ENCODE measurements at places on chromosomes 1 and 21.
A peak's percentile ranks its signal among the peaks of the same experiment; 100 is the strongest.

- no peak for DNase-seq
These were observed 124.4 kb upstream of the CACYBP start for GRCh38 chr1:174875306-174875705.

DNA sequence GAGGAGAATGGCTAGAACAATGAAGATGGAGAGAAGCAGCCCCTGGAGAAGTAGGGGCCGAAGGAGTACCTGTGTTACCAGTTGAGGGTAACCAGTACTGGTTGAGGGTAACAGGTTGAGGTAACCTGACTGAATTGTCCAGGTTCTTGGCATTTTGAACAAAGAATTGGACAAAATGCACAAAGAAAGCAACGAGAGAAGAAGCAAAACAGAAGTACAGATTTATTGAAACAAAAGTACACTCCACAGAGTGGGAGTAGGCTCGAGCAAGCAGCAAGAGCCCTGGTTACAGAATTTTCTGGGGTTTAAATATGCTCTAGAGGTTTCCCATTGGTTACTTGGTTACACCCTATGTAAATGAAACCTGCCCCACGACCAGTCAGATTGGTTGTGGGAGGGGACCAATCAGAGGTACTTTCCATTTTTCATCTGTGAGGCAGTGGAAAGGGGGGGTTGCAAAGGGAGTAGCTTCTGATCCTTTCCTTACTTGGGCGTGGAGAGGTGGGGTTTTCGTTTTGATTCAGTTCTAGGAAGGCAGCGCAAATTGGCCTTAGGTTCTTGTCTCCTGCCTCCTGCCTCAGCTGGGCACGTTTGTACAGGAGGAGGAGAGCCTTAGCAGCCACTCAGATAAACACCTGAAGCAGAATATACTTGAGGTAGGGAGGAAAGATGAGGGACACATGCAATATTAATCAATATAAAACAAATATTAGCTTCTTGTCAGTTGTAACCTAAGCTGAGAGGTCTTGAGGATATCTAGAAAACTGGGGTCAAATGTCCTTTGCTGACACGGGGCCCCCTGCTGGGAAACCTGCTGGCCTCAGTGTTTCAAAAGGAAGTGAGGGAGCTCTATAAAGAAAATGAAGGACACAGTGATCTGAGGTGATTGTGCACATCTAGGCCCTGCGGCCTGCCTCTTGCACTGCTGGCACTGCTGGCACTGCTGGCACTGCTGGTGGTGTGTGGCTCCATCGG, 14.3 kb upstream of the LSM10 start:
- DNase-seq = no peak

- peak; percentile 11 for DNase-seq
These were observed at the start of gene CCDC181 for GRCh38 chr1:169427081-169427641. TSS of gene CCDC181 (minus strand) at chr1:169427474. CDS start at chr1:169424927, 2,547 bp downstream.

- DNase-seq = no peak
These were observed 33.5 kb downstream of the SLC1A7 start for GRCh38 chr1:53108646-53109580.

GRCh38 chr21:17784180-17784598, 35.0 kb downstream of the C21orf91 start:
- no peak for DNase-seq

DNA sequence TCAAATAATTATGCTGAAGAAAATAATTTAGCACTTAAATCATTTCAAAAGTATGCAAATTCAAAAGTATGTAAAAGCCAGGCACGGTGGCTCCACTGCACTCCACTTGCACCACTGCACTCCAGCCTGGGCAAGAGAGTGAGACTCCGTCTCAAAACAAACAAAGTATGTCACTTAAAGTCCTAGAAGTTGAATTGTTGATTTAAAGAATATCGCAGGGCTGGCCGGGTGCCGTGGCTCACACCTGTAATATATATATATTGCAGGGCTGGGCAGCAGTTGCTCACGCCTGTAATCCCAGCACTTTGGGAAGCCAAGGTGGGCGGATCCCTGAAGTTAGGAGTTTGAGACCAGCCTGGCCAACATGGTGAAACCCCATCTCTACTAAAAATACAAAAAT, 8.8 kb upstream of the SETDB1 start:
- DNase-seq = no peak

DNA sequence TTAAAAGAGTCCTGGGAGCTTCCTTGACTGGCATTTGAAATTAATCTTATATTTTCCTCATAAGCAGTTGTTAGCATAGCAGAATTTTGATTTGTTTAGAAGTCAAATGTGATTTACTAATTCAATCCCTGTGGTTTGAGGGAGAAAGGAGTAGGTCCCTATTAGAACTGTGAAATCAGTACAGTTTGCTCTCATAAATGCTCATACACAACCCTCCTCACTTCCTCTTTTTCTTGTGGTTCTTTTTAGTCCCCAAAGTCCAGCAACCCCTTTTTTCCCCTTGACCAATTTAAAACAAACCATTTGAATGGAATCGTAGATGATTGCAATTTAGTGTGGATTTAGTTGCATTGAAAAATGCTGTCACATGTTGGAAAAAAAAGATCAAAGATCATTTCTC, 9.2 kb upstream of the IFI44 start:
- no peak for DNase-seq

DNA sequence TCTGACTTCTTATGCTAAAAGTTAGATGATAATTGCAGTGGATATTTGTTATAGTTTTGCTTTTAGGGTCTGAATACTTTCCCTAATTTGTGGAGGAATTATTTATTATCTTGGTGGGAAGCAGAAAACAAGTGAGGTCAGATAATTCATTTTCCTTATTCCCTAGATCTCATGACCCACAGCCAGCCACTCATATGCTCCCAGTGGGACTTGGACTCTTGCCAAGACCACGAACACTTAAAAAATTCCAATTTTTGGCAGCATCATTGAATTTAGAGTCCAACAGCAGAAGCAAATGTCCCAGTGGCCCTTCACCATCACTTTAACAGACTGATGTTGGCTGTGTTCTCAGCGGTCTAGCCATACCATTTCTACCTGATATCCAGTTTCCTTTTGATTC, 204.2 kb downstream of the HMCN1 start:
- no peak for DNase-seq

- no peak for DNase-seq
These were observed 279.3 kb downstream of the SETD4 start for GRCh38 chr21:35780983-35781382.

- DNase-seq = no peak
These were observed 214.0 kb upstream of the ADGRL4 start for GRCh38 chr1:79220509-79220908.

GRCh38 chr1:53781654-53782053, 42.7 kb upstream of the GLIS1 start:
- DNase-seq = no peak

DNA sequence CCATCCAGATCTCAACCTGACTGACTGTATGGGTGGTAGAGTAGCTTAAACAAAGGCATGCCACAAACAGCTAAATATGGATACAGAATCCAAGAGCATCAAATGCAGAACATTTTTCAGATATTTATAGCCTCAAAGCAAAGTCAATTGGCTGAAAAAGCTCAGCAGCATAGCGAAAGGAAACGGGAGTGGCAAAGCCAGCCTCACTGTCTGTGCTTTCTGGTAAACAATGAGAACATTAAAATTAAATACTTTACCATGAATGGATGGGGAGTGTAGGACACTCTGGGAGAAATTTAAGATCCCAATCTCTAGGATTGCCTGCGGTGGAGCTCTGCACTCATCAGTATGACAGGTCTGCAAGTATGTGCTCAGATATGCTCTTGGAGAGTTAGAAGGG, 4.4 kb downstream of the RASAL2 start:
- no peak for DNase-seq

- no peak for DNase-seq
These were observed 1048.0 kb downstream of the PLA2G4A start for GRCh38 chr1:187876775-187877174.

DNA sequence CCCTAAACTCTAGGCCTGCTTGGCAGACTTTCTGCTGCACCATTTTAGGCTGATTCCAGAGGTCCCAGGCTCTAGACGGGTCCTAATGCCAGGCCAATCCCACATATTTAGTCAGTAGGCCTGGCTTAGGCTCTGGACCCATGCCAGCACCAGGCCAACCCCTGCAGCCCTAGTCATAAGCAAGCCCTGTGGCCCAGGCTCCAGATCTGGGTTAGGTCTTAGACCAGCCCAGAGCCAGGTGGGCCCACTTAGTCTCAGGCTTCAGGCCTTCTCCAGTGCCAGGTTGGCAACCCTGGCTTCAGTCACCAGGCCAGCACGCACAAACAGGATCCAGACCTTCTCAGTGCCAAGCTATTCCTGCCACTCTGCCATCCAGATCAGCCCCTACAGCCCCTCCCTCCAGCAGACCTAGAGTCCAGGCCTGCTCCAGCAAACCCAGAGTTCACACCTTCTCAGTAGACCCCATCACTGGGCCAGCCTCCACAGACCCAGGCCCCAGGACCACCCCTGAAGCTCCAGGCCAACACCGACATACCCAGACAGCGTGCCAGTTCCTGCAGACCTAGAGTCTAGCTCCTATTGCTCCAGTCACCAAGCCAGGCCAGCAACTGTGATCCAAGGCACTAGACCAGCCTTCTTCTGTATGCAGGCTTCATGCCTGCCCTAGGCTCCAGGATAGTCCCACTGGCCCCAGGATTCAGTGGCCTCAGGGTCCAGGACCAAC, 467.6 kb downstream of the RWDD3 start:
- no peak for DNase-seq

- DNase-seq = no peak
These were observed 72.8 kb downstream of the MORN1 start for GRCh38 chr1:2318314-2319278.

DNA sequence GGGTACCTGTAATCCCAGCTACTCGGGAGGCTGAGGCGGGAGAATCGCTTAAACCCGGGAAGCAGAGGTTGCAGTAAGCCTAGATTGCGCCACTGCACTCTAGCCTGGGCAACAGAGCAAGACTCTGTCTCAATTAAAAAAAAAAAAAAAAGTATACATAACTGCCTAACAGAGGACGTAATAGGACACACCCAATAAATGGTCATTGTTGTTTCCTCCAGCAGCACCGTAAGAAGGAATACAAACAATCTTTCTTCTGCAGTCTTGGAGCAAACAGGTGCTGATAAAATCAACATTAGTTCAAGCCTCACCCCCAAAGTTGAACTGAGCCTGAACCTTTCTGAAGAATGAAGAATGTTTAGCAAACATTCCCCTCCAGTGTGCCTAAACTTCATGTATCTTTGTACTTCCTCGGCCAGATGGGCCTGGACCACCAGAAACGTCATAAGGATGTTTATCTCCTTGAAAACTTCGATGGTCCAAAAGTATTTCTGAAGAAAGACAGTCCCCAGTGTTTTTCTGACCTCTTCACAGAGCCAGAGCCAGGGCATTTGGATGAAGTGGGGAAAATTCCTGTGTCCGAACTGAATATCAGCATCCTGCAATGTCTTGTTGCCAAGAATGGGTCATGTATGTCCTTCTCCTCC, 136.8 kb upstream of the F3 start:
- no peak for DNase-seq

GRCh38 chr1:8911416-8912309, 33.2 kb upstream of the ENO1 start:
- DNase-seq = no peak

- no peak for DNase-seq
These were observed 166.6 kb downstream of the GREM2 start for GRCh38 chr1:240445369-240445768.

- no peak for DNase-seq
These were observed 6.5 kb downstream of the AIRE start for GRCh38 chr21:44291936-44292811.

DNA sequence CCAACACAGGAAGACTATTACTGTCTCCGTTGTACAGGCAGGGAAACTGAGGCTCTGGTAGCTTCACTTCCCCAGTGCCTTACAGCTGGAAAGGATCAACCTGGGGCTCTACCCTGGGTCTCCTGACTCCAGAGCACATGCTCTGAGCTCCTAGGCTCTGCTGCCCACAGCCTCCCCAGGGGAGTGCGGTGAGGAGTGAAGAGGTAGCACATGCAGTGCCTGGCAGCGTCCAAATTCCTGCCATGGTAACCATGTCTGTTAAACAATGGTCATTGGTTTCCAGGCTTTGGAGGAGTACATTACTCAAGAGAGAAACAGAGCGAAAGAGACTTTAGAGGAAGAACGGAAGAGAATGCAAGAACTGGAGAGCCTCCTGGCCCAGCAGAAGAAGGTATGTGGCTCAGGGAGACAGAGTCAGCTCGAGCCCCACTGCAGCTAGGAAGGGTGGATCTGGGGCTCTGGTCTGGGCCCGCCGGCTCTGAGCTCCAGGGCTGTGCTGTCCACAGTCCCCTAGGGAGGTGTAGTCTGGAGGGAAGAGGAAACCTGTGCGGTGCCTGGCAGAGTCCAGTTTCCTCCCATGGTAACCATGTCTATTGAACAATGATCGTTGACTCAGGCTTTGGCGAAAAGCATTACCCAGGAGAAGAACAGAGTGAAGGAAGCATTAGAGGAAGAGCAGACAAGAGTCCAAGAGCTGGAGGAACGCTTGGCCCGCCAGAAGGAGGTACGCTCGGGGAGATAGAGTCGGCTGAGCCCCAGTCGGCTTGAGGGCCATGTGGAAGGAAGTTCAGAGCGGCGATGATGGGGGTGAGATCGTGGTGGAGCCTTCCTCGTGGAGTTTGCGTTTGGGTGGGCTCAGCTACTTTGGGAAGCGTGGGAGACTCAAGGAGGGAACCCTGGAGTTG, 64.6 kb upstream of the EFHD2 start:
- no peak for DNase-seq

DNA sequence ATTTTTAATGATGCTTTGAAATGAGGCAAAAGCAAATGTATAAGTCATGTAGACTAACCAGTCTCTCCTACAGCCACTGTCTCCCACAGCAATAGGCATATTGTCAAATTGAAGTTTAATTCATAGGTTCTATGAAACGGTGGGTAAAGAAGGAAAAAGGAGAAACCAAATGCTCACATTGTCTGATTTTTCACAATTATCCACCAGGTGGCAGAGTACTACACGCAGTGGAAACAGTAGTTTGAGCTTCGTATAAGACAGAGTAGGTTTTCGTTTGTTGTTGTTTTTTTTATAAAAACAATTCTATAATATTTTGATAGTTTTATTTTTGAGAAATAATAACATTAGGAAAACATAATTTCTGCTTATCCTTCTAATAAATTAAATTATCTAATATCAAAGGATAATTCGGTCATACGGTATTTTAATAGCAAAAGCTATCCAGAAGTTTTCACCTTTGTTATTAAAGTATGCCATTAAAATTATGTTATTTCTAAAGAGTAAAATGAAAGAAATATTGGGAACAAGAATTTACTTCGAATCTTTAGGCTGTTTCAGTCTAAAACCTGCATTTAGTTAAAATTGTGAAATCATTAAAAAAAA, 39.1 kb downstream of the TYW3 start:
- DNase-seq = no peak

- no peak for DNase-seq
These were observed 150.9 kb upstream of the POU3F1 start for GRCh38 chr1:38197312-38198061.
